ENCODE measurements at places on chromosomes 11 and 22.

DNA sequence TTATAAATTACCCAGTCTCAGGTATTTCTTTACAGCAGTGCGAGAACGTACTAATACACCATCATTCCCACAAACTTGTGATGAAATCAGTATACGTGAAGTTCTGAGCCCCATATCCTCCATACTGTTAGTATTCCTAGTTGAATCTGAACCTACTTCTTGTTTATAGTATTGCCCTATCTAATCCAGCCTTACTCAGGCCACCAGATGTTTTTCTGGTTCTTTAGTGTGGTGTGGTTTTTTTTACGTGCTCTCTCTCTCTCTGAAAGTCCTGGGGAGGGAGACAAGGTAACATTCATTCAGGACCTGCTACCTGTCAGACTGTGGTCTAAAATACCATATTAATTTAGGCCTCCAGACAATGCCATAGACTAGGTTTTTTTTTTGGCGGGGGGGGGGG, 47.6 kb upstream of the TEAD1 start:
- DNase-seq = no peak

- DNase-seq = no peak
Measured at GRCh38 chr22:19178065-19178656, 375 bp downstream of the SLC25A1 start.

GRCh38 chr11:72574548-72575460, 99.4 kb downstream of the PDE2A start:
- DNase-seq = no peak

GRCh38 chr11:57426439-57426928, 437 bp downstream of the SLC43A3 start:
- no peak for DNase-seq

Measured in cardiac septum (tissue), 1 donor.